Karpas-422 (cell line): ENCODE measurements at places on chromosomes 7 and 10.

DNA sequence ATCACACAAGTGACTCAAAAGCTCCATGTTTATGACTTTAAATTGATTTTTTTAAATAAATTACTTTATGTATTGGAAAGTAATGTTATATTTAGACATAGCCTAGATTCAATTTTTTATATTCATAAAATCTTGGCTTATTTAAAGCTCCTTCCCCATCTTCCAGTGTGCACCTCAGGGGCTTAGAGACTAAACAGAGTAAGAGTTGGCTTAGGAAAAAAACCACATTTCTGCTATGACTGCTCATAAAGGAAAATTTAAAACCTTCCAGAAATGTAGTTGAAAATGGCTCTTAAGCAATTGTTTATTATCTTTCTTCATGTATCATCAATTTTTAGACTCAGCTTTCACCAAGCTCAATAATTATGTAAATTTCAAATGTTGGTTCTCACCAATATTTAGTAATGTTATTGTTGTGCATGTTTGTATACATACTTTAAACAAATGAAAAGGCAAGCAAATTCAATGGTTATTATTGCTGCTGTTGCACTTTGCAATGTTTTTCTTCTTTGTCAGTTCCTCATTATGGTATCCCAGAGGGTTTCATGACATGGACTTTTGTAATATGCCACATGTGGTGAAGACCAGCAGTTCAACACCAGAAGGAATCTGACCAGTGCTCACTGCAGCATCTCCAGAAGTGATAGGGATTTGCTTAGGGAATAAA is 700.1 kb upstream of the ANKRD30A start:
- no peak for DNase-seq
- no peak overlapping the region for H3K4me3 ChIP-seq
- H3K4me1 ChIP-seq = peaks cover 8% of the 10 kb centered on the region
- H3K36me3 ChIP-seq = no peaks in the 10 kb centered on the region
- no peaks in the 10 kb centered on the region for H3K27me3 ChIP-seq
- no peak overlapping the region for H3K27ac ChIP-seq

DNA sequence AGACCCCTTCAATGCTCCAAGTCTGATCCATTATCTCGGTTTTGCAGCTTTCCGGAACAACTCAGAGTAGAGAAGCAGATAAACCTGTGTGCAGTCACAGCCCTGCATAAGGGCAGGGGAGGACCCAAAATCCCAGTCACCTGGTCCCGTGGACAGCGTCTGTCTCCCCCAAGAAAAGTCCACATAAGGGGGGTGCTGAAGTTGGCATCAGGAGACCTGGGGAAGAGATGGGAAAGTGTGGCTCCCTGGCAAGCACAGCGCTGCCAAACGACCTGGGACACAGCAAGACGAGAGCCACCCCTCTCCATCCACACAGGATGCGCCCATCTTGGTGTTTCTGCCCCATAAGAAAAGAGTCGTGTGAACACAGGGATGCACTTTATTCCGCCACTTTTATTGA is 27.9 kb downstream of the ASB13 start:
- H3K4me1 ChIP-seq = no peaks in the 10 kb centered on the region
- no peak for DNase-seq
- H3K36me3 ChIP-seq = no peaks in the 10 kb centered on the region
- no peak overlapping the region for H3K4me3 ChIP-seq

DNA sequence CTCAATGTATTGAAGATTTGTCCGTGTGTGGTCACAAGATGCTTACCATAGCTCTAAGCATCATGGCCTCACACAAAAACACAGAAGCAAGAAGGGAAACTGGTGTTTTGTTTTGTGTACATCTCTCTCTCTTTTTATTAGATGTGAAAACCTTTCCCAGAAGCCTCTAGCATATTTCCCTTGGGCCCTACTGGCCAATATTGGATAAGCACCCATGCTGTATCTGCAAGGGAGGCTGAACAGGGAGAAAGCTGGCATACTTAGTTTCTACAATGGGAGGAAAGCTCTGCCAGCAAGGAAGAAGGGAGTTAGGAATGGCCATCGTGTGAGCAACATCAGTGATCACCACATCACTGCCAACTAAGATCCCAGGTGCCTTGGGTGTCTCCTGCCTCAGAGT is 9.6 kb upstream of the NAMPT start:
- no peaks in the 10 kb centered on the region for H3K36me3 ChIP-seq
- no peak overlapping the region for H3K4me3 ChIP-seq
- DNase-seq = no peak
- H3K4me1 ChIP-seq = 0 out of 2 replicates have a peak, but pooled peaks cover 6% of the 10 kb centered on the region
- no peaks in the 10 kb centered on the region for H3K27me3 ChIP-seq

DNA sequence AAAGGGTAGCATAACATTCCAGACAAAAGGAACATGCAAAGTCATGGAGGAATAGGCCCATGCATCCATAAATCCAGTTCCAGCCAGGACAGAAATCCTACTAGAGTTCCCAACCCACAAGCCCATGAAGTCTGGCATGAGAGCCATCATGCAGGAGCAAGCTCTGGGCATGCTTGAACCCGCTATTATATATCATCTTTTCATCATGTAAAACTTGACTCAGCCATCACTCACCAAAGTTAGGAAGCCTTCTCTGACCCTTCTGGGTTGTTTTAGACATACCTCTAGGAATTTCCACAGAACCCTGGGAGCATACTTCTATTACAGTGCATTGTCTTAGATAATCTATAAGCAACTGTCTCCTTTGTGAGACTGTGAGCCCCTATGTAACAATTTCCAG is 293.0 kb upstream of the NPSR1 start:
- H3K4me1 ChIP-seq = no peaks in the 10 kb centered on the region
- H3K27ac ChIP-seq = no peak overlapping the region
- no peak for DNase-seq
- no peak overlapping the region for H3K4me3 ChIP-seq

DNA sequence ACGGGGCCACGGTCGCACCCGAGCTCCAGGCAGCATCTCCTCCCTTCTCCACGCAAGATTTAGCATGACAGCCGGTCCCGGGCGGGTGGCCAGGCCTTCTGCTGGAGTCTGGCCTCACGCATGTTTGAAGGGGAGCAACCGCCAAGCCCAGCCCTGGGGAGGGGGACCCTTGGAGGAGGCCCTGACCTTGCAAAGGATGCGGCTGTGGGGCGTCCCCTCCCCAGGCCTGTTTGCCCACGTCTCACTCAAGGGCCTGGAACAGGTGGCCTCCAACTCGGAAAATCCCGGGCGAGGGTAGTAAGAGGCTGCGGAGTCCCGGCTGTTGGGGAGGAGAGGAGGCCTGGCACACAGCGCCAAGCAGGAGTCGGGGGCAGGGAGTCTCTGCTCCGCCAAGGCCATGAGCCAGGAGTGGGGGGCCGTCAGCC is 50.6 kb upstream of the DPYSL4 start:
- no peak for DNase-seq
- no peak overlapping the region for H3K4me3 ChIP-seq
- H3K27ac ChIP-seq = no peak overlapping the region
- no peaks in the 10 kb centered on the region for H3K36me3 ChIP-seq

DNA sequence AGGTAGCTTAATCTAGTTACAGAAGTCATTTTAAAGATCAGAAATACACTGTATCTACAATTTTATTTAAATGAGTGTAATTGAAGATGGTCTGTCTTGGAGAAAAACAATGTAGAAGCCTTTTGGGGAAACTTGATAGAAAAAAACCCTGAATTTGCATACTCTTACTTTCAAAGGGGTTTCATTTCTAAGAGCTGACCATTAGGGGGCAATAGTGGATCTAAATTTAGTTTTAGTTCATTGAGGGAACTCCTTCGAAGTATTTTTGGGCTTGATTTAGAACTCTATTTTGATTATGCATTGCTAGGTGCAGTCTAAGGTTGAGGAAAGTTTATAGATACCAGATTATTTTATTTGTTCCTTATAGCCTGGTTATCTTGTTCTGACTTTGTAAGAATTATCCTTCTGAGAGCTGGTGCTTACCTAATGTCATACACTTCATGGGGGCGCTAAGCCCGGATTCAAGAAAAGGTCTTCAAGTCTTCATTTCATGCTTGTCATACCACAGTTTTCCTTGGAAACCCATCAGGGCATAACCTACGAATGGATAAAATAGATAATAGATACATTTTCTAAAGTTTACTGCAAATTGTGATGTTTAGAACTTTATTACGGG is 69.1 kb upstream of the MXI1 start:
- H3K27me3 ChIP-seq = no peaks in the 10 kb centered on the region
- no peak overlapping the region for H3K27ac ChIP-seq
- no peak overlapping the region for H3K4me3 ChIP-seq
- H3K4me1 ChIP-seq = peaks cover 9% of the 10 kb centered on the region; the same call in 1 of the 2 replicates
- DNase-seq = peak; percentile 91
- no peaks in the 10 kb centered on the region for H3K36me3 ChIP-seq

DNA sequence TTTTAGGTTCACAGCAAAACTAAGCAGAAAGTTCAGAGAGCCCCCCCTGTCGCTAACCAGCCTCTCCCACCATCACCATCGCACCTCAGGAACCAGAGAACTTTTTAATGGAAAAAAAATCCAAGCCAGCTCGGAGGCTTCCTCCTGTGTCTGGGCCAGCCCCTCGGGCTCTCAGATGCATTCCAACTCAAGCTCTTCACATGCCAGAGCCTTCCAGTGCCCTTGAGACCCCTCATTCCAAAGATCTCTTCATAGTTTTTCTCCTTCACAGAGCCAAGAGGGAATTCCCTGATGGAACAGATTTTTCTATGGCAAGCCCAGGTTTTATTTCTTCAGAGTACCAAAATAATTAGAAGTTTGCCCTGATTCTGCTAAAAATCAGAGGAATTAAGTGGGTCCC is 153.4 kb upstream of the LANCL2 start:
- no peak overlapping the region for H3K27ac ChIP-seq
- no peaks in the 10 kb centered on the region for H3K27me3 ChIP-seq
- no peak for DNase-seq
- H3K36me3 ChIP-seq = no peaks in the 10 kb centered on the region
- no peaks in the 10 kb centered on the region for H3K4me1 ChIP-seq

GRCh38 chr7:147033641-147034040 is 917.0 kb downstream of the CNTNAP2 start:
- no peak overlapping the region for H3K27ac ChIP-seq
- no peaks in the 10 kb centered on the region for H3K36me3 ChIP-seq
- no peaks in the 10 kb centered on the region for H3K27me3 ChIP-seq
- no peaks in the 10 kb centered on the region for H3K4me1 ChIP-seq

- H3K27me3 ChIP-seq = no peaks in the 10 kb centered on the region
- peak; percentile 84 for DNase-seq
- H3K36me3 ChIP-seq = 0 out of 2 replicates have a peak, but pooled peaks cover 11% of the 10 kb centered on the region
- no peak overlapping the region for H3K27ac ChIP-seq
- no peaks in the 10 kb centered on the region for H3K4me1 ChIP-seq
These were observed 71.2 kb upstream of the KCTD7 start for GRCh38 chr7:66557214-66558200.

DNA sequence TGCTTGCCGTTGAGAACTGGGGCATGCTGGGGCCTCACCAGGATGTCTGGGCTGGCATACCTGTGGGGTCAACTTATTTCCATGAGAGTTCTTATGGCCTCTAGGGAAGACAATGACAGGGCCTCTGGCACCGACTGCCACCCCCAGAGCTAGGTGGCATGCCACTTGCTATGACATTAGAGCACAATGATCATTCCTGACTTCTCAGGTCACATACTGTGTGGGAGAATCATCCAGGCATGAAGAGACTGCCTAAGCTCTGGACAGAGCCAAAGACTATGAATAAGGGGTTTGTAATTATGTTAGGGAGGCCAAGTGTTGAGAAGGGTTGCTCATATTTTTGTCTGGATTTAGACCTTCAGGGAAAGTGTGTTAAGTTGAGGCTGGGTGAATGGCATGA is 97.5 kb downstream of the PTPN20 start:
- no peak overlapping the region for H3K27ac ChIP-seq
- no peaks in the 10 kb centered on the region for H3K27me3 ChIP-seq
- no peaks in the 10 kb centered on the region for H3K4me1 ChIP-seq

GRCh38 chr7:33905389-33906032 is at the start of gene BMPER:
Gene BMPER (plus strand): TSS chr7:33905539. CDS start chr7:33905614, 75 bp downstream.
- no peaks in the 10 kb centered on the region for H3K27me3 ChIP-seq
- H3K4me3 ChIP-seq = no peak within 1 kb of the TSS
- H3K27ac ChIP-seq = no peak within 1 kb of the TSS
- H3K36me3 ChIP-seq = no peaks in the 10 kb centered on the region
- H3K4me1 ChIP-seq = no peaks in the 10 kb centered on the region

- H3K27ac ChIP-seq = no peak within 1 kb of the TSS
- H3K4me3 ChIP-seq = peak within 1 kb of the TSS; percentile 71
- H3K27me3 ChIP-seq = peaks cover 2% of the 10 kb centered on the region; the same call in 1 of the 2 replicates
- peak; percentile 99 for DNase-seq
- H3K4me1 ChIP-seq = peaks cover 23% of the 10 kb centered on the region
These were observed at the start of gene DNAJC1 for GRCh38 chr10:22003177-22003963. Gene DNAJC1 (minus strand): TSS chr10:22003730. CDS start chr10:22003434, 296 bp downstream.

- H3K27ac ChIP-seq = no peak overlapping the region
- no peaks in the 10 kb centered on the region for H3K36me3 ChIP-seq
- no peak overlapping the region for H3K4me3 ChIP-seq
- H3K4me1 ChIP-seq = peaks cover 28% of the 10 kb centered on the region
- no peak for DNase-seq
These were observed 3.2 kb downstream of the PARP12 start for GRCh38 chr7:140059273-140060242.

DNA sequence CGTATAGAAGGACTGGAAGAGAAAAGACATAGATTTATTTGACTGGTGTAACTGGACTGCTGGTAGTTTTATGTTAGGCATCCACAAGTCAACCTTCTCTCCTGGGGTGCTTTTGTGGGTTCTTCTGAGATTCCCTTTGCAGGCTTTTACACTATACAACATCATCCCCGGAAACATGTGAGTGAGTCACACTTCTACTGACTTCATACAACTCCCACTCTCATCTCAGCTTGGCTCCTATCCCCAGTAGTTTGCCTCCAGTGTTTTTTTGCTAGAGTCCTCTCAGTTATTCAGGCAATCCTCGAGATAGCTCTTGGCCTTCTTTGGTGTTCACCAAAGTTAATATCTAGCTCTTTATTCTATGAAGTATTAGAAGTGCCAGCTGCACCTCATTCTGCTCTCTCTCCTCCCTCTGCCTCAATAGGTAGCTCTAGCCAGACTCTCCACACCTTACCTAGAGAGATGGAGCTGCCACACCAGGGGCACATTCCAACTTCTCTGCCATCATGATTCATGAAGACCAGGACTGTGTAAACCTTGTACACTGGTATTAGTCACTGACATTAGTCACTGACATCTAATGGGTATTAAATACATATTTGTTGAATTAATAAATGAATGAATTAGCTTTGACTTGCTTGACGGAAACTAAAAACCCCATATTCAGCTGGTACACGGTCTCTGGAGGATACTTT is 281.9 kb downstream of the PPP1R3A start:
- DNase-seq = no peak
- no peak overlapping the region for H3K4me3 ChIP-seq
- H3K36me3 ChIP-seq = no peaks in the 10 kb centered on the region
- no peak overlapping the region for H3K27ac ChIP-seq
